Thymus (tissue), 14 donors: ENCODE measurements at places on chromosomes 12 and 14. TPM values are rescaled to one million over a fixed set of nuclear protein-coding genes. Genes with fewer than 3 reads are reported as not detected.

- no peak for DNase-seq
Measured at GRCh38 chr12:6295094-6295811, 15.2 kb upstream of the PLEKHG6 start.

DNA sequence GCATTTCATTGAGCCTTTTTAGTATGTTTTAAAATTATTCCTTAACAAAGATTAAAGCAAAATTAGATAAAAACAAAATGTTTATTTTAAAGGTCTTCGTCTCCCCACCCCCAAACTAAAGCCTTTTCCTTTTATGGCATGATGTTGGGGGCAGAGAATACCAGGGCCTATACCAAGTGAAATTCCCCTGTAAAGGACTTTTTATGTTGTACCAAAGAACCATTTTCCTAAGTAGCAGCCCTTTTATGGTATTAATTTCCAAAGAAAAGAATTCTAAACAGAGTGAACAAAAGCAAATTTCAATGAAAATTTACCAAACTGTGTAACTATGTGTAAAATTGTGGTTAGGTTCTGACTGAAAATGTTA, 71.9 kb upstream of the GNPNAT1 start:
- no peak for DNase-seq

GRCh38 chr12:30269496-30269895, 426.2 kb downstream of the IPO8 start:
- no peak for DNase-seq

Gene RFX4
- total RNA-seq, result 0.05 TPM

Gene P2RX7
- 1.7 TPM for total RNA-seq

- no peak for DNase-seq
Measured at GRCh38 chr14:81415781-81416180, 15.7 kb upstream of the STON2 start.

GRCh38 chr12:50924439-50925341, 27.7 kb upstream of the HIGD1C start:
- peak; percentile 63 for DNase-seq

DNA sequence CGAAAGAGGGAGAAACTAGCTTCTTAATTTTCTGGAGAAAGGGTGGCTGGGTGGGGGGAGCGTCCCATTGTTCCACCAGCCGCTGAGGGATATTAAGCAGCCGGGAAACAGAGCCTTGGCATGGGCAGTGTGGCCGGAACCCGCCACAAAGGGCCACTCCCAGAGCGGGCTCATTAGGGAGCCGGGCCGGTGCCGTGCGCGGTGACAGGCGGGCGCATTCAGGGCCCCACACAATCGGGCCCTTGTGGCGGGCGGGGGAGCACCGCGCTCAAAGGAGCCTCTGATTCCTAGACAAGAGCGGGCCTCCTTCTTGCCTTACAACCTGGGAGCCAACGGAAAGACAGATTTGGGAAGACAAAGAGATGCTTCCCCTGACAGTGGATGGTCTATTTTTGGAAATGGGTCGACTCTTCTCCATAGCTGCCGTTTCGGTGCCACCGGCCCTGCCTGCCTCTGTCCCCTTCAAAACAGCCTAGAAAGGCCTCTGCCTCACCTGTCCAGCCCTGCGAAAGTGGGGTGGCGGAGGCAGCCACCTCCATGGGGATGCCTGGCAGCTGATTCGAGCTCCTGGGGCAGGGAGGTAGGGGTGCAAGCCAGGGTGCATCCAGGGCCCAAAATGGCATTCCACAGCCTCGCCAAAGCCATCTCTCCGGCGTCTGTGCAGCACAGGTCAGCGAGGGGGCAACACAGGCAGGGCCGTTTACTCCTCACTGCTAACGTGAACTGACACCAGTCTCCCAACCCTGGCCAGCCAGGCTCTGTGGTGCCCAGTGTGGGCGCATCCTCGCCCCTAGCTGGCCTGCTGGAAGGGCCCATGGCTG, 10.9 kb downstream of the CCDC85C start:
- no peak for DNase-seq

Gene TPH2
- total RNA-seq, result not detected

DNA sequence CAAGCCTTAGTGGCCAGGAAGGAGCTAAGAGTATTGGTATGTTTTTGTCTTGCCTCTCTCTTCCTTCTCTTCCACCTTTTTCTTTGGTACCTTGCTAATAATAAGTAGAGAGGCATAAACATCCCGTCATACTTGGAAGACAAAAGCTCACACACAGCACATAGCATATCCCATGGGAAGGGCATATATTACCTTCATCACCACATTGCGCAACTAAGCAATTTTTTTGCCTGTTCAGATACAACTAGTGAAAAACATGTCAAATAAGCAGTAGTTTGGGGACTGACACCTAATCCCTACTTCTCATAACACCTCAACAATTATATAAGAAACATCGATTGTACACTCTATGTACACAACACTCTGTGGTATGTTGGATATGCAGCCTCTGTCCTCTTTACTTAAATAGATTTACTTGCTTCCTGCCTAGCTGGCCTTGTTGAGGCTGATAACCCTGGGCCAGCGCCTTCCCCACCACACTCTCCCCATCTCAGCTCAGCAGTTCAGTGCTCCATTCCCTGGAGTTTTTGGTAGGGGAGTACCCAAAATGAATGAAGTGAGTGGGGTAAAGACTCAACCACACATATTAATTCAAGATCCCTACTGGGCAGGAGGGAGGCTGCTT, 35.4 kb downstream of the MBIP start:
- DNase-seq, result no peak

Gene SERPINA6
- 0.33 TPM for total RNA-seq

GRCh38 chr12:12415886-12416285, 59.0 kb downstream of the BORCS5 start:
- DNase-seq, result no peak

Gene SRRM4
- total RNA-seq, result under 0.01 TPM

- DNase-seq, result no peak
Measured at GRCh38 chr12:69062621-69063237, 129.8 kb upstream of the CPM start.

DNA sequence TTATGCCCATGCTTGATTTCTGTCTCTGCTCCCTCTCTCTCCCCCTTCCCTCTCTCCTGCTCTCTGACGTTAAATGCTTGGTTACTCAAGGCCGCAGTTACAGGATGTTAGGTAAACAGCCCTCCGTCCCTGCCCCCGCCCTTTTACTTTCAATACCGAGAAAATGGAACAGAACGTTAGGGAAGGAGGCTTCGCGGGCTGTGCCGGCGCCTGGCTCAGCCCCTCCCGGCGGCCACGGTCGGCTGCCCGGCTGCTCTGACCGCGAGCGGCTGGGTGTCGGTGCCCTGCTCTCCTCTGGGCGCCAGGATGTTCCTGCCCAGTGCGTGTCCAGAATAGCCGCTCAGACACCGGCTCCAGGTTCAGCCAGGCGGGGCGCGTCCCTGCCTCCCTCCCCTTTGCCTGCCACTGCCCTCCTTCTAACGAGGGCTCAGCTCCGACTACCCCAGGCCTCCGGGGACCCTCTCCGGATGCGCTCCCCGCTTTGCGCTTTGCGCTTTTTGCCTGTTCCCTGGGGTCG, 166.1 kb downstream of the ADCK1 start:
- DNase-seq, result no peak

- DNase-seq, result no peak
Measured at GRCh38 chr14:103022002-103022684, 35.2 kb downstream of the CDC42BPB start.

- DNase-seq, result peak; percentile 29
Measured at GRCh38 chr12:48199774-48200221, 3.3 kb downstream of the OR10AD1 start.

DNA sequence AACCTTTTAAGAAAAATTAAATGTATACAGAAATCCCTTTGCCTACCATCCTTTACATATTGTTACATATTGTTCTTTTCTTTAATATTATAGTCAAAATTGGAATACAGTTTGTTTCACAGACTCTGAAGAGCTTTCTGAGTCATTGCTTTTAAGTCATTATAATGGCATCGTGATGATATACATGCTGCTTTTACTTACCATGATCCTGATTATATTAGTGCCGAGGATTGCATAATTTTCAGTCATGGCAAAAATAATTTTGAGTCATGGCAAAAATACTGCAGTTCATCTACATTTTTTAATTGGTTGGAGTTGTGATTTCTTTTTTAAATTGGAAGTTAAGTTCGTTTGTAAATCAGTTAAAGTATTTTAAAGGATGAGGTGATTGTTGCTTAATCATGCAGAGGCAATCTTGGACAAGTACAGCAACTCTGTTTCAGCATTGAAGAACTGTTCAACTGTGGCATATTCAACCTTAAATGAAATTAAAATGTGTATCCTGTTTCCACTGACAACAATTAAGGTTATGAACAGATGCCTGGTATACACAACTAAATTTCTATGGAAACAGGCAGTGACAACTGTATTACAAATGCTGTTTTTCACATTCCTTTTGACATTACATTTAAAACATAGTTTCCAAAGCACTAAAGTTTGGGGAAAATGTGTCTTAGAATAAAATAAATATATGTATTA, 142.3 kb downstream of the PCNX1 start:
- no peak for DNase-seq

Gene LIN52
- total RNA-seq, result 11.6 TPM

Gene OASL
- 6.3 TPM for total RNA-seq

- no peak for DNase-seq
Measured at GRCh38 chr12:112898380-112898779, 8.4 kb upstream of the OAS1 start.

Gene KCNMB4
- 3.4 TPM for total RNA-seq

DNA sequence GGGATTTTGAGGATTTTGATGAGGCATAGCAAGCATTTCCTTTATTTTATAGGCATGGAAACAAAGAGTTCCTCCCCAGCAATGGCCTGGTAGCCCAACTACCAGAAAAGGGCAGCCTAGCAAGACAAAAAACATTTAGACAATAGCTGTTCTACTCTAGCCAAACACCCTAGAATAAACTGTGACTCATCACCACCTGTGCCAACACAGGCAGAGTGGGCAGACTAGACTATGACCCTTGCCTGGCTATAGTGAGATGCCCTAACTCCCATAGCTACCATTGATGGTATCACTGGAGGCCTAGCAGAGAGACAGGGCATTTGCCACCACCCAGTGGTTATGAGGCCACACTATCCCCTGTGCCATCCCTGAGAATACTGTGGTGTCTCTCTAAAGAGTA, 15.5 kb upstream of the CCER1 start:
- no peak for DNase-seq
